ENCODE measurements at places on chromosomes 1 and 21.

GRCh38 chr1:79663916-79664315 lies 657.4 kb upstream of the ADGRL4 start:
- peak; percentile 33 for DNase-seq

GRCh38 chr21:29233256-29233546 lies 65.5 kb upstream of the BACH1 start:
- DNase-seq, result peak; percentile 63

DNA sequence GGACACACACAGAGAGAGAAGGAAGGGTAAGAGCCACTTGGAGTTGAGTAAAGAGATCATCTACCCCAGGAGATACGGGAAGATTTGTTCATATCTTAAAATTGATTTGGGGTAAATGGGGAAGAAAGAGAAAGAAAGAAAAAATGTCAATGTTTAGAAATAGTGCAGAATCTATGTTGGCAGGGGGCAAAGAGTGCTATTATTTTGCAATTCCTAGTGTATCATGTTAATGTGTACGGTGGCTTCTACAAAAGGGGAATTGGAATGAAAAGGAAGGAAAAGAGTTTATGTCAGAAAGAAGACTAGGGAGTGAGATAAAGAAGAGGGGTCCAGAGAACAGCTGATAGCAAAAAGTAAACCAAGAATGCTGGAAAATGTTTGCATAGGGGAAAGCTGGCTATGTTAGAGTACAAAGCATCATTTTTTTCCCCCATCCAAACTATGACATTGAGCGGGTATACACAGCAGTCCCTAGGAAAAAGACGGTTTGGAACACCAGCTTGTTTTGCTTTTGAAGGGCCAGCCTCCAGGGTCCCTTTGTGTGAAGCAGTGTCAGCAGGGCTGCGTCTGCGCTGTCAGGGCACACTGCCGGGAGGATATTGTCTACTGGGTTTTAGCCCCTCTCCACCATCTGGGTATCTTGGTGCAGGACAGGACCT lies 10.8 kb downstream of the LRRC8D start:
- DNase-seq, result no peak

DNA sequence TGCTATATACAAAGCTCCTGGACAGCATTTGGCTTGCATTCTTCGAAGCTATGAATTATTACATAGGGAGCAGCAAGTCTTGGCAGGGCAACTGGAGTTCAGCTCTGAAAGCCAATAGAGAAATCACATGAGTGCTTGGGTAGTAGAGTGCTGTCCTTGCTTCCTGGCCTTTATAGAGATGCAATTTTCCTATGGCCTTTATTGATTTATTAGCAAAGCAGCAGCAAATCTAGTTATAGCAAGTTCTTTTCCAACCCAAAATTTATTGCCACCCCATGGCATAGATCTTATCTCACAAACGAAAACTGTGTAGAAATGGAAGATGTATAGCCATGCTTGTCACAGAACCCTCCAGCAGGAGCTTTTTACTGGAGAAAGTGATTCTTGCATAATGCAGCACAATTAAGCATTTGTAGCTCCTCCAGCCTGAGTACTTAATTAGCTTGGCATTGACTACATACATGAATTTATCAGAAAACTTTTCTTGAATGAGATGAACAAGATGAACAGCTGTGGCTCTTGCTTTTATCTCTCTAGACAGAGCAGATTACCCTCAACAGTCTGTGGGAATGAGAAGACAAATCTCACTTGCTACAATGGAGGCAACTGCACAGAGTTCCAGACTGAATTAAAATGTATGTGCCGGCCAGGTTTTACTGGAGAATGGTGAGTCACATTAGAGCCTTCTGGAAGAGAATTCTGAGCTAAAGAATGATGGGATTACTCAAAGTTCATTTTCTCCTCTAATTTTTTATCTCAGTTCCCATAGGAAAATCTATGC lies 170.1 kb downstream of the CRB1 start:
- peak; percentile 53 for DNase-seq

- DNase-seq, result peak; percentile 93
Measured at GRCh38 chr1:117094841-117095604, 26.5 kb downstream of the TRIM45 start.

All from fibroblast of skin of right biceps (primary cell).